ENCODE measurements at places on chromosomes 3 and 15. TPM values are rescaled to one million over a fixed set of nuclear protein-coding genes. Genes with fewer than 3 reads are reported as not detected.

GRCh38 chr3:115804713-115805119 lies 181.4 kb downstream of the GAP43 start:
- H3K4me3 ChIP-seq = no peak overlapping the region
- H3K4me1 ChIP-seq = no peaks in the 10 kb centered on the region
- no peaks in the 10 kb centered on the region for H3K36me3 ChIP-seq
- DNase-seq = no peak
- H3K27ac ChIP-seq = no peak overlapping the region

DNA sequence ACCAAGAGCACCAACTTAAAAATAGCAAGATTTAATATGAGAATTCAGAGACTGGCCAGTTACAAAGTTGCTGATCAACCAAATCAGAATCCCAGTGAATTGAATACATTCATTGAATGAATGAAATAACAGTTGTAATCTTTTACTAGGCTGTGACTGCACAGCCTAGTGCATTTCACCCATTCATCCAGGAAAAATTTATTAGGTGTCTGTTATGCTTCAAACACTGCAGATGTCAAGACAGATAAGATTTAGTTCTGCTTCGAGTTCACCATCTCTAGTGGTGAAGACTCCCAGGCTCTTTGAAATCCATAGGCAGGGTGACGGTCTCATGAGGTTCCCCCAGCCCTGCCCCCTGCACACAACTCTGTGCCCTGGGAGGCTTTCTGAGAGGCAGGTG lies 28.9 kb downstream of the TGM4 start:
- no peaks in the 10 kb centered on the region for H3K36me3 ChIP-seq
- DNase-seq = no peak
- H3K4me3 ChIP-seq = no peak overlapping the region
- no peaks in the 10 kb centered on the region for H3K27me3 ChIP-seq
- H3K27ac ChIP-seq = no peak overlapping the region
- no peaks in the 10 kb centered on the region for H3K4me1 ChIP-seq

- no peak overlapping the region for H3K4me3 ChIP-seq
- peaks cover 4% of the 10 kb centered on the region for H3K36me3 ChIP-seq
- no peak overlapping the region for H3K27ac ChIP-seq
- peak; percentile 46 for DNase-seq
Observed at GRCh38 chr3:140863580-140864009, 78.0 kb upstream of the SLC25A36 start.

DNA sequence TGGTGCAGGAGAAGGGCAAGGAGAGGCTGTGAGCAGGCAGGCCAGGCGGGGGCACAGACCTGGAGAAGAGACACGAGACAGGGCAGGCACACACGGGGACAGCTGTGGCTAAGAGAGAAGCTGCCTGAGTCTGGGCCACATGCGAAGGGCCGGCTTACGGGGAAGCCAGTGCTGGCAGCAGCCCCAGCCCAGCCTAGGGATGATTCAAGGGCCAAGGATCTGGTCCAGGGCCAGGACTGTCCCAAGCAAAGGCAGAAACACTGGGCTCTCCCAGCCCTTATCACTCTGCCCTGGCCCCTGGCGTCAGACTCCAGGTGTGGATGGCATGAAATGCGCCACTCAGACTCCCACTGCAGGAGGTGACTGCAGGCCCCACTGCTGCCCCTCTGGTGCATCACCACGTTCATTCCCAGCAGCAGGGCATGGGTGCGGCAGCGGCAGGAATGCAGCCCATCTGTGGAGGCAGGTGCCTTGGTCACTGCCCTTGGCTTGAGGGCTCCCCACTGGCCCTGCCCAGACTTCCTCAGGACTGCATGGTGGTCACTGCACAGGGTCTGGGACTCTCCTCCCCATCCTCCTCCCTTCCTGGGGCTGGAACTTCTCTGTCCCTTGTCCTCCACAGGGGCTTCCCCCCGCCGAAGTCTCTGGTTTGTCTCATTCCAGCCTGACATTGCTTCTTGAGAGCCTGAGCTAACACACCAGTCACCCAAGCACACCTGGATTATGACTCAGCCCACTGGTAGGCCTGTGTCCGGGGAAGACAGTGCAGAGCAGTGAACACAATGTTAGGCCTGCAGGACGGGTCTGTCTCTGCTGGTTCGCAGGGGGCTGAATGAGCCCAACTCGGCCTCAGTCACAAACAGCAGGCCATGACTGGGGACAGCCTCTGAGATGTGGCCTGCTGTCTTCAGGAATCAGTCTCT lies 69.3 kb downstream of the TBC1D2B start:
- H3K27me3 ChIP-seq = peaks cover 9% of the 10 kb centered on the region
- peak overlapping the region; percentile 15 for H3K27ac ChIP-seq
- no peak overlapping the region for H3K4me3 ChIP-seq
- peaks cover 34% of the 10 kb centered on the region for H3K4me1 ChIP-seq
- no peak for DNase-seq

- no peak for DNase-seq
- H3K4me3 ChIP-seq = no peak overlapping the region
- H3K27me3 ChIP-seq = no peaks in the 10 kb centered on the region
- no peaks in the 10 kb centered on the region for H3K36me3 ChIP-seq
- peaks cover 1% of the 10 kb centered on the region for H3K4me1 ChIP-seq
Observed at GRCh38 chr3:31832551-31832950, 148.5 kb downstream of the OSBPL10 start.

GRCh38 chr15:39574427-39574826 lies 6.5 kb upstream of the THBS1 start:
- peaks cover 1% of the 10 kb centered on the region for H3K4me1 ChIP-seq
- no peak overlapping the region for H3K4me3 ChIP-seq
- H3K27ac ChIP-seq = no peak overlapping the region
- H3K27me3 ChIP-seq = peaks cover 5% of the 10 kb centered on the region

- no peak for DNase-seq
- H3K27me3 ChIP-seq = peaks cover 4% of the 10 kb centered on the region
- no peak overlapping the region for H3K27ac ChIP-seq
Observed at GRCh38 chr3:195558602-195559001, 15.5 kb upstream of the PPP1R2 start.

GRCh38 chr3:190055773-190056172 lies 64.9 kb downstream of the P3H2 start:
- no peak overlapping the region for H3K27ac ChIP-seq
- H3K4me3 ChIP-seq = no peak overlapping the region
- H3K4me1 ChIP-seq = peaks cover 11% of the 10 kb centered on the region
- H3K27me3 ChIP-seq = peaks cover 1% of the 10 kb centered on the region

DNA sequence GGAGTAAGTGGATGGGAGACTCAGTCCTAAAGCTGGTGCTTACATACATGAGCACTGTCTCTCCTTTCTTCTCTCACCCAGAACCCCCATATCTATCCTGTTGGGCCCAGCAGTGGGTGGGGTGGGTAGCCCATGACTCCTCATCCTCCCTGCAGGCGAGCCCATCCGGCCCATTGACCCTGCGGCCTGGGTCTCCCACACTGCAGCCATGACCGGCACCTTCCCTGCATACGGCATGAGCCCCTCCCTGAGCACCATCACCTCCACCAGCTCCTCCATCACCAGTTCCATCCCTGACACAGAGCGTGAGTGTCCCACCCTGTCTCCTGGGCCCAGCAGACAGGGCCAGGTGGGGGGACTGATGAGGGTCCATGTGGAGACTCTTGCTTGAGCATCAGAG lies 8.0 kb upstream of the AP2M1 start:
- DNase-seq = no peak
- peaks cover 6% of the 10 kb centered on the region for H3K27me3 ChIP-seq
- no peaks in the 10 kb centered on the region for H3K4me1 ChIP-seq

- no peak for DNase-seq
- peaks cover 5% of the 10 kb centered on the region for H3K4me1 ChIP-seq
- no peaks in the 10 kb centered on the region for H3K36me3 ChIP-seq
- H3K4me3 ChIP-seq = no peak overlapping the region
Observed at GRCh38 chr15:99407716-99408115, 156.4 kb downstream of the LRRC28 start.

DNA sequence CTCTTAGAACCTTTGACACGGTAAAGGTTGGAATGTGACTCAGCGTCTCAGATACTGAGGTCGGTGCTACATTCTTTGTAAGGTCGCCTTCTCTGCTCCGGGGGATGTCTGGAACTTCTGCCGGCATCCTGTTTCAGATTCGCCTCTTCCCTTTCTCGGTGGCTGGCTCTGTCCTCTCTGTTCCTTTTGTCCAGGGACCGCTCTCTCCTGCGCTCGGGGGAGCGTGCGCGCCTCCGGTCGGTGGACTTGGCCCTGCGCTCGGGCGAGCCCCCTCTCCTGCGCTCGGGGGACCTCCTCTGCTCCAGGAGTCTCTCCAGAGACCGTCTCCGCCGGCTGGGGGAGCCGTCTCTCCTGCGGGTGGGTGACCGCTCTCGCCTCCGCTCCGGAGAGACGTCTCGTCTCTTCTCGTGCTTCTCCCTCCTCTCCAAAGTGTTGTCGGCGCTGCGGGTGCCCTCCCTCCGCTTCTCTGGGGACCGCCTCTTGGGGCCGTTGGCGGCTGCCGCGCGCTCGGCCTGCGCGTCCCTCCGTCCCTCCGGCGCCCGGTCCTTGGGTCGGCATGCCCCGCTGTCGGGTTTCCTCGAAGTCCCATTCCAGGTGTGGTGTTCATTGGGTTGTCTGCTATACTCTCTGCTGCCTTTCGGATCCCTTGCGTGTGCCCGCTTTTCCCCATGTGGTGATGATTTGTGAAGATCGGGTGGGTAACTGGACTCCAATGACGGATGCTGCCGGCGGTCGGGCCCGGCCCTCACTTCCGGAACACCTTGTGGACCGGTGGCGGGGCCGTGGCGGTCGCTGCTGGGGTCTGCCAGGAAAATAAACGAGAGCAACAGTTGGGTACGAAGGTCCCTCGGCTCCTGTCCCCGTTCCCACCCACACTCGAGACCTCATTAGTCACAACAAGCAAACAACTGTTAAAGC lies 668.8 kb upstream of the ADAMTS9 start:
- no peaks in the 10 kb centered on the region for H3K36me3 ChIP-seq
- no peak overlapping the region for H3K27ac ChIP-seq
- no peak for DNase-seq
- H3K4me1 ChIP-seq = no peaks in the 10 kb centered on the region

GRCh38 chr3:53941184-53941583 lies 49.5 kb upstream of the SELENOK start:
- peaks cover 7% of the 10 kb centered on the region for H3K4me1 ChIP-seq
- H3K27me3 ChIP-seq = no peaks in the 10 kb centered on the region
- H3K36me3 ChIP-seq = peaks cover 8% of the 10 kb centered on the region
- H3K4me3 ChIP-seq = no peak overlapping the region

DNA sequence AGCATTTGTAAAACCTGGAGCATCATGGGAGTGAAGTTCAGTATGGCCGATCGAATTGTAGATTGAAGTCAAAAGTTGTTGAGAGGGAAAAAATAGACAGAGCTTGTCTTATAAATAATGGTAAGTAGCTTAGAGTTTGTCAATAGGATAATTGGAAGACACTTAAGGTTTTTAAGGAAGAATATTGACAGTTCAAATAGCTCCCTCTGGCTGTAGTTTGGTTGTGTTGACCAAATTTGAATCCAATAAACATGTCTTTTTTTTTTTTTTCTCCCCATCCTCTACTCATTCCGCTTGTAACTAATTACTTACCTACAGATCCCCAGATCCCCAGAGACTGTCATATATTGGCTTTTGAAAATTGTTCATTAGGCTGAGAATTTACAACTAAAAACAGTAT lies 677.0 kb downstream of the AGBL1 start:
- H3K36me3 ChIP-seq = peaks cover 4% of the 10 kb centered on the region
- no peaks in the 10 kb centered on the region for H3K27me3 ChIP-seq
- H3K4me3 ChIP-seq = no peak overlapping the region
- DNase-seq = no peak
- H3K27ac ChIP-seq = no peak overlapping the region

- DNase-seq = no peak
- H3K4me3 ChIP-seq = no peak overlapping the region
Observed at GRCh38 chr3:49406571-49407565, 4.9 kb downstream of the RHOA start.

- no peak for DNase-seq
- peaks cover 2% of the 10 kb centered on the region for H3K4me1 ChIP-seq
- H3K4me3 ChIP-seq = no peak overlapping the region
Observed at GRCh38 chr3:17420668-17421067, 321.8 kb downstream of the TBC1D5 start.

- H3K27ac ChIP-seq = no peak overlapping the region
- no peak for DNase-seq
- no peak overlapping the region for H3K4me3 ChIP-seq
- peaks cover 4% of the 10 kb centered on the region for H3K27me3 ChIP-seq
Observed at GRCh38 chr3:38576526-38577370, 72.7 kb downstream of the SCN5A start.

- H3K36me3 ChIP-seq = no peaks in the 10 kb centered on the region
- no peak for DNase-seq
- peaks cover 2% of the 10 kb centered on the region for H3K27me3 ChIP-seq
- H3K27ac ChIP-seq = no peak overlapping the region
- no peak overlapping the region for H3K4me3 ChIP-seq
Observed at GRCh38 chr15:93360318-93360717, 271.3 kb upstream of the RGMA start.

DNA sequence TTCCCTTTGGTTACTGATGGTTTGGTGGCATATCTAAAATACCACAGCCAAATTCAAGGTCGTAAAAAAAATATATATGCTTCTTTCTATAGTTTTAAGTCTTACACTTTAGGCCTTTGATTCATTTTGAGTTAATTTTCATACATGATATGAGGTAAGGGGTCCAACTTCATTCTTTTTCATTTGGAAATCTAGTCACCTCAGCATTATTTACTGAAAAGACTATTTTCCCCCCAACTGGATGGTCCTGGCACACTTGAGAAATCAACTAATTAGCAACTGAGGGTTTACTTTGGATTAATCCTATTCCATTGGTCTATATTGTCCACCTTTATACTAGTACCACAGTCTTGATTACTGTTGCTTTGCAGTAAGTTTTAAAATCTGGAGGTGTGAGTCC lies 26.2 kb downstream of the RHOA start:
- no peak for DNase-seq
- no peak overlapping the region for H3K27ac ChIP-seq
- H3K4me3 ChIP-seq = no peak overlapping the region

DNA sequence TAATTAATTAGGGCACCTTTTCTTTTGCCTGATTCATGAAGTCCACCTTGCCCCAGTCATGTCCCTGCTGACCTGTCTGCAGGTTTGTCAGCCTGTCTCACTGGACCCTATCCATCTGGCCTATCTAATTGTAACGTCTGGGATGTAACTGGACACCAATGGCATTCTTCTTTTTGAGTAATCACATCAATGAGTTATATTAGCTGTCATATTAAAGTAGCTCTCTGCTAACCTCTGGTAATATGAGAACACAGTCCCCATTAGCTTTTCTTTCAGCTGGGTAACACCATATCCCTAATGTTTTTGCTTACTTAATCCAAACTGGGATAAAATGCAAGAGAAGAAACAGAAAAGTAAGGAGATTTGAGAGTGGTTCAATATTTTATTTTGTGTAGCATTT lies 166.2 kb upstream of the VEPH1 start:
- H3K4me3 ChIP-seq = no peak overlapping the region
- peaks cover 6% of the 10 kb centered on the region for H3K27me3 ChIP-seq
- H3K36me3 ChIP-seq = no peaks in the 10 kb centered on the region
- peak overlapping the region; percentile 18 for H3K27ac ChIP-seq
- no peak for DNase-seq

The PLSCR5 gene
- not detected for total RNA-seq

The ABTB1 gene
- 35.0 TPM for total RNA-seq

The FSD2 gene
- total RNA-seq = not detected

The CLSTN2 gene
- total RNA-seq = 3.1 TPM

The NAA50 gene
- total RNA-seq = 42.5 TPM

The NGLY1 gene
- 28.0 TPM for total RNA-seq

The B3GNT5 gene
- total RNA-seq = 2.9 TPM

The UBA7 gene
- 0.54 TPM for total RNA-seq

The HTR3E gene
- not detected for total RNA-seq

The GLDN gene
- 0.56 TPM for total RNA-seq

The SLC27A2 gene
- not detected for total RNA-seq

The SATB1 gene
- 80.5 TPM for total RNA-seq

The CHRNA7 gene
- total RNA-seq = 19.1 TPM
